ENCODE measurements at places on chromosomes 4 and X.

GRCh38 chr4:78720994-78721677, 55.0 kb upstream of the BMP2K start:
- DNase-seq = no peak

GRCh38 chr4:87555773-87556619, 26.8 kb upstream of the SPARCL1 start:
- DNase-seq = no peak

DNA sequence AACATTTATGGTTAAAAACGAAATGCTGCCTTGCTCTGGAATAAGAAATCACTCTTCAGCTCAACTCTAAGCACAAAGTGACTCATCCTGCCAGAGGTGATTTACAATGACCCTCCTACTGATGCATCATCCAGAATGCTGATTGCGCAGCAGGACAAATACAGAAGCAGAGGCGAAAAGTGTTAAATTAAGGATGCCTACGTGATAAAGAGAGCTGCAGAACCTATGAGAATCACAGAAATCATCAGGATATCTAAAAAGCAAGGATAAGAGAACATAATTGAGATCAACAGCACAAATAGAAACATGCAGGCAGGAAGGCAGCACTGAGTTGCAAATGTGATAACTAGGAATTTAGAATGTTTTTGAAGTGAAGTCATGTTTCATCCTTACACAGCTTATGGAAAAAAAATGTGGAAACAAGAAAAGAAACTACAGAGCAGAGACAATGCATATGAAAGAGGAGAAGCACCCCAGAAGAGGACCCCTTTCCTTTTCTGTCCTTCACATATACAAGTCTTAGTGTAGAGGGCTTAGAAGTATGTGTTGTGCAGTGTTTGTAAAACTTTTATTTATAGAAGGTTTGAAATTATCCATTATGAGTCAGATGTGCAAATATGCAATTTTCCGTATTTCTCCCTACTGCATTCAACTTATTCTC, 188.4 kb downstream of the SLC7A11 start:
- no peak for DNase-seq

- DNase-seq = peak; percentile 75
Observed at GRCh38 chr4:121777625-121778024, 12.7 kb upstream of the SMIM43 start.

DNA sequence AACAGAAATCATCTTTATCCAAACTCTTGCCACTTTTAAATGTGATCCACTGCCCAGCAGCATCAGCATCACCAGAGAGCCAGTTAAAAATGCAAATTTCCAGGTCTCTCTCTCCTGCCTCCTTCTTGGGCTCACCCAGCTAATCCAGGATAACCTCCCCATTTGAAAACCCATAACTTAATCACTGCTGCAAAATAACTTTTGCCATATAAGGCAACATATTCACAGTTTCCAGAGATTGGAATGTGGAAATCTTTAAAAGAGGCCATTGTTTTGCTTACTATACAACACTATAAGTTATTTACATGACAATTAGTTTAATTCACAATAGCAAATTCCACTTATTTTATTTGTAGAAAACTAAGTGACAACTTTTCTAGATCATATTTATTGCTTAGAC, 4.8 kb upstream of the EXOSC9 start:
- no peak for DNase-seq

- DNase-seq = peak; percentile 31
Observed at GRCh38 chr4:156672492-156673305, 298.9 kb downstream of the PDGFC start.

DNA sequence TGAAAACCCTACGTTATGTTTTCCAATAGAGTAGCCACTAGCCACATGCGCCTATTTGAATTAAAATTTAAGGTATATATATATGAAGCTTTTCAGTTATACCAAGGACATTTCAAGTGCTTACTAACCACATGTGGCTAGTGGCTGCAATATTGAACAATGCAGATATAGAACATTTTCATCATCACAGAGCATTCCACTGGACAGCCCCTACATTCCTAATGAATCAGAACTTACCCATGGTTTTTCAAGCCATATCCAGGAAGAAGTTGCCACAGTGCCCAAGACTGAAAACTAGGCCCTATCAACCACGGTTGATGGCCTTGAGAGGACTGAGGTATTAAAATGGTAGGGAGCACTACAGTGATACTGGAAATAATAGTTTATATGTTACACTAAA, 29.7 kb downstream of the NEK1 start:
- no peak for DNase-seq

DNA sequence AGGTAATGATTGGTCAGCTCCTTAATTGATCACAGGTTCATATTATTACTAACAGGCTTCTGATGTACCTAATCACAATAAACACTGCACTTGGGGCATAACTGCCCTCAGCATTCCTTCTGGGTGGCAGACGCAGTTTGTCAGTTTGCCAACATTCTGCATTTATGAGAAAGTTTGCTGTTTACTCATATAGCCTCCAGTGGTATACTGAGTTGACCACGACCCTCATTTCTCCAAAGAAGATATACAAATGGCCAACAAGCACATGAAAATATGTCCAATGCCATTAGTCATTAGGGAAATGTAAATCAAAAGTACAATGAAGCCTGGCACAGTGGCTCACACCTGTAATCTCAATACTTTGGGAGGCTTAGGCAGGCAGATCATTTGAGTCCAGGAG, 26.3 kb downstream of the EFHC2 start:
- DNase-seq = no peak

GRCh38 chrX:53251307-53251706, 26.3 kb upstream of the KDM5C start:
- no peak for DNase-seq

DNA sequence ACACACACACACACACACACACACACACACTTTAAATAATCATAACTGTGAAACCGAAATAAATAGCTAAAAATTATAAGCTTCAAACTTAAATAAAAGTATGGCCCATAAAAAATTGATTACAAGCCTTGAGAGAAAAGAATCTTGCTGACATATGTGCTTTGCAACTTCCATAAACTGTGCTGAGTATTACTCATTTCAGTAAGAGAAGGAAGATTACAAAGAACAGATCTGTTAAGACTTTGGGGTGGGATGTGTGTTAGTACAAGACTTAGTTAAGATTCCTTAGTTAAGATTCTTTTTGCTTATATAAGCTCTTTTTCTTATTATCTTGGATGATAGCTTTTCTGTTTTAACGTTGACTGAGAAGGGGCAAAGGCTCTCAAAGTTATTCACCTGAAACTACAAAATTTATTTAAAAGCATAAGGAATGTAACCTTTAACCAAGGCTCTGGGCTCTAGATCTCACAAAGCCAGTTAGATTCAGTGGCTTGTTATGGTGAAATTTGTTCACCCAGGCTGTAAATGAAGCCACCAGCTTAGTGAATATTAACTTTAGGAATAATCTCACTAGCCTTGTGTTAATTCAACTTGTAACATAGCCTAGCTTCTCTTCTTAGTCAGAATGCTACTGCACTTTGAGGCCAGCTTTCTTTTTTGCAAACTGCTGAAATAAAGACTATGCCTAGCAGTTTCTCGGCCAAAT, 58.2 kb downstream of the ARSJ start:
- no peak for DNase-seq

All from NCI-H524 treated with DMSO at 0.1 percent for 48 hours (cell line).